ENCODE measurements at places on chromosomes 4 and X.

GRCh38 chr4:29571322-29571721, 1148.8 kb upstream of the PCDH7 start:
- DNase-seq: no peak

GRCh38 chr4:185189606-185190305, 14.0 kb downstream of the CFAP97 start:
- no peak for DNase-seq

DNA sequence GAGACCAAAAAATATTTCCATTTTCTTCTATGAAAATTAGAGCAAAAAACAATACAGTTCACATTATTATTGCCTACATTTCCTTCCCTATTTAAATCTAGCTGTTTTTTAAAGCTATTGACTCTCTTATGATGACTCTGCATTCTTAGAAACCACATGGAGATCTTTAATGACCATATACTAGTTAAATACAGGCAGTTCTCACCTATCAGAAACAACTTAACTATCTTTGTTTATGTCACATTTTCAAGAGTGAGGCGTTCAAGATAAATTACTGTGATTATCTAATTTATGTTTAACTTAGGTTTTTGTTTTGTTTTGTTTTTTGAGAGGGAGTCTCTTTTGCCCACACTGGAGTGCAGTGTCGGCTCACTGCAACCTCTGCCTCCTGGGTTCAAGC, 3.0 kb downstream of the CISD2 start:
- no peak for DNase-seq

GRCh38 chr4:108950158-108950915, 187.5 kb upstream of the ETNPPL start:
- no peak for DNase-seq

DNA sequence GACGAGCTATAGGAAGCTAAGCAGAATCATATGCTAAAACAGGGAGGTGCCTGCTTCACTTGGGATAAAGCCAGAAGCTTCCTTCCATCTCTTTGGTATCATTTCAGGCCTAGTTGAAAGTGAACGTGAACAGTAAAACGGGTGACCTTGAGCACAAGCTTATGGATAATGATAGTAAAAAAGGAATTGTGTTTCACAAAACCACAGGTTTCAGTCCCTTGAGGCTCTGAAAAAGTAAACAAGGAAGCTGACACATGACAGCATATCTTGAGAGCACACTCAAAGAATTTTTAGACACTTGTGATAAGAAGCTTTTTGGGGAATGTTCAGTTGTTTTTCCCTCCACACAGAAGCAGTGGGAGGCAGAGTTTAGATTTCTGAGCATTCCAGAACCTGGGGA, 286.1 kb downstream of the DCHS2 start:
- DNase-seq: no peak

DNA sequence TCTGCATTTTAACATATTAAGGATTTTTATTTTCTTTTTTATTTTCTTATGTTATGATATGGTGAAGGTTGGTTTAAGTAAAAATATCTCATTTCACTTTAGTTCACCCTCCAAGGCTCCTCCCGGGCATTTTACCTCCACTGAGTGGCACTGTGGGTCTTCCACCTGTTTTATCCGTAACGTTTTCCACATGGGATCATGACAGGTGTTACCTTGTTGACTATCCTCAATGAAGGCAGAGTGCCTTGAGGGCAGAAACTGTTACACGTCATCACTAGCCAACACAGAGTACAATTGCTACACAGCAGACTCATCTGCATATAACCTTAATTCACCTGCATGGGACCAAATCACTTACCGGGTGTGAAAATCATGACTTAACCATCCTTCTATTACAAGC, 105.8 kb downstream of the GEMIN8 start:
- peak; percentile 52 for DNase-seq

DNA sequence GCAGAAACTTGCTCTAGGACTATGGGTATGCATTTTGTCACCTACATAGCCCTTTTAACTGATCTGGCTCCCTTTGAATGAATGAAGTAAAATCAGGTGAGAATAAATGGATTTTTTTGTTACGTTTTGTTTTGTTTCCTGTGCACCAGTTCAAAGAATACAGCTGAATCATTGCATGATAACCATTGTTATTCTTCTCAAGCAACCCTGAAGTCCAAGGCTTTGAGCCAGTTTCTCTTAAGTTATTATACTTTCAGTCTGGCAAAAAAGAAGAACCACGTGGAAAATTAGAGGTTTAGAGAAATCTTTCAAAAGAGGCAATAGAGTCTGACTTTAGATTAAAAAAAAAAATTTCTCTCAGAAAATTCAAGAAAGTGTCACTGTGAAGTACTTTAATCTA, 398.6 kb upstream of the TECRL start:
- no peak for DNase-seq

DNA sequence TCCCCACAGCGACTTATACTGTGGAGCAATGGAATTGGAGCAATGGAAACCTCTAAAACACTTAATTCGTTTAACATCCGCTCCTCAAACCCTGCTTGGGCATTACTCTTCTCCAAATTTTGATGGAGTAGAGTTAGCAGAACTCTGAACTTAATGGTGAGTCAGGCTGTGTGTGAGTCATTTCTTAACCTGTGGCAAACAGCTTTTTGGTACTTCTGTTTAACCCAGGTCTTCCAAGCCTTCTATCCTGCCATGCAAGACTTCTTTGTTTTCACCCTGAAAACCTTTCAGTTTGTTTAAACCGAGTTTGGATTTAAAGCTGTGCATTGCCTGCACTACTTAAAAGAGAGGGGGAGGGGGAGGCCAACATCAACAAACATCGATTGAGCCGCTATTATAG, 3.6 kb upstream of the AMOT start:
- DNase-seq: no peak

DNA sequence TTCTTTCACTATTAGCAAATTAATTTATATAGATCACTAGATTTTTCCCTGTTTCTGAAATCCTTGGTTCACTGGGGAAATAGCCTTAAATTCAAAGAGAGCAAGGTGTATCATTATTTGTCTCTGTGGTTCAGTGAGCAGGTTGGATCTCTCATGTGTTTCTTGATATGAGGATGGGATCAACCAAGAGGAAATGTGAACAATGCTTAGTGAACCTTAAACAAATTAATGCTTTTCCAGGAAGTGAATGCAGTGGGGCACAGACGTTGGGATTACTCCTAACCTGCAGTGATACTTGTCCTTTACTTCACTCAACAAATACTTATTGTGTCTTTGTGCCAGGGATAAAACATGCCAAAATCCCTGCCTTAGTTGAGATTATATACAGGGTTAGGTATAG, 193.2 kb downstream of the SHROOM3 start:
- no peak for DNase-seq

DNA sequence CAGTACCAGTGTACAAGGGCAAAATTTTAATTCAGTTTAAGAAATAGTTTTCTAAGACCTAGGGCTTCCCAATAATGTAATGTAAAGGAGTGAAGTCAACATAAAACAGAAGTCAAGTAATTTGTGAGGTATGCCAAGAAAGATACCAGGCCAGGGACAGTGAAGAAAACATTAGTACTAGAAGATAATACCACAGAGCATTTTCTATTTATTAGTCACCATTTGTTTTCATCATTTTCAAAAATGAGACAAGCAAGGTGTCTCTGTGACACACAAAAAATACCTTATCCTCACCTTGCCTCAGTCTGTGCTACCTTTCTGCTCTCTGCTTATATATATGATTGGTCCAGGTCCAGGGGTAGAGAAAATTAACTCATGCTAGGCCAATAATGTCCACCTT, 46.8 kb downstream of the VEGFC start:
- no peak for DNase-seq

GRCh38 chr4:138275963-138276621, 33.9 kb upstream of the SLC7A11 start:
- DNase-seq: no peak

DNA sequence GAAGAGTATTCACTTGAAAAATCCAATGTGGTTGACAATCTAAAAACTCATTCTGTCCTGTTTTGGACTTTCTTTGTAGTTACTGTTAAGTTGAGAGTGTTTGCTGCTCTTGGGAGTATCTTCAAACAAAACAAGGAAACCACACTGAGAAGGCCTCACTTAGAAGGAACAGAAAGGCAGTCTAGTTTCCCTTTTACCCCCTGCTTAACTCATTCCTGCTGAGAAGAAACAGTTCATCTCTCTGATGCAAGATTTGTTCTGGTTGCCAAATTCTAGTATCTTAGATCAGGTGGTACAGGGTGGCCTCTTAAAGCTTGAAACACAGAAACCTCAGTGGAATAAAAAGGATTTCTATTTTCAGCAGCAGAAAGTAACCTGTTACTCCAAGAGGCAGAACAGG, 41.4 kb downstream of the GUCY2F start:
- DNase-seq: no peak

- DNase-seq: no peak
Measured at GRCh38 chr4:153905231-153905630, 116.3 kb upstream of the SFRP2 start.

DNA sequence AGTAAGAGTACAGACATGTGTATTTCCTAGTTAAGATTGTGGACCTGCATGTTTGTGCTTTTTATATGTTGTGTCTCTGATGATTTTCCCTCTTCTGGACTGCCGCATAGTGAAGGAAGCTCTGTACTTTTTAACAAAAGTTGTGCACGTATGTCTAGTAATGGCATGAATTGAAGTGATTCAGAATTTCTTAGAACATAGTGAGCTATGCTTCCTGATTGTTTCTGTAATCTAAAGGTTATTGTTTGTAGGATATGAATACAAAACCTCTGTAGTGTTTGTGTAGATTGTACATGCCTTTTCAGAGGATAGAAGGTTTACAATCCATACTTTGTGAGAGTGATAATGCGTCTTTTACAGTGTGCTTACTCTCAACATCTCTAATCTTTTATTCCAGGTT, 37.0 kb upstream of the NUDT6 start:
- DNase-seq: no peak

DNA sequence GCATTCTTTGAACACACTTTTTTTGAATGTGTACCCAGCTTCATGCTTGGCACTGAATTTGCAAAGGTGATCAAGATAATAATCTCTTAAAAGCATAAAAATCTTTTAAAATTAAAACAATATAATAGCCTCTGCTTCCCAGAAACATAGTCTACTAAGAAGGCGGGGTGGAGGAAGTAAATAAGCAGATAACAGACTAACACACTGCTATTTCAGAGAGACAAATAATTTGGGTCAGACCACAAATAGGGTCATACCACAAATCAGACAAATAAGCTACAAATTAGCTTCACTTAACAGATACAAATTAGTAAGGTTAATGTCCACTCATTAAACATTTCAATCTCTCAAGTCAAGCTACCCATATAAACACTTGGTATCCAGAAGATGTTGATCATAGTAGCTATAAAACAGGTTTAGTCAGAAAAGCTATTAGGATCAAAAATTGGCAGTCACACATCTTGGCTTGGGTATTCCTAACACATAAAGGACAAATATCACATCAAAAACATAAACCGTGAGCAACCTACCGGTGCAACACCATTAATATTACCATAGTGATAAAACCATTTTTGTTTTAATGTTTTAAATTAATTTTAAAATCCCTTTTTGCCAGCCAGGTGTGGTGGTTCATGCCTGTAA, 47.3 kb downstream of the PPP3CA start:
- no peak for DNase-seq

All from body of pancreas (tissue), 4 donors.